ENCODE measurements at places on chromosomes 4 and X.

DNA sequence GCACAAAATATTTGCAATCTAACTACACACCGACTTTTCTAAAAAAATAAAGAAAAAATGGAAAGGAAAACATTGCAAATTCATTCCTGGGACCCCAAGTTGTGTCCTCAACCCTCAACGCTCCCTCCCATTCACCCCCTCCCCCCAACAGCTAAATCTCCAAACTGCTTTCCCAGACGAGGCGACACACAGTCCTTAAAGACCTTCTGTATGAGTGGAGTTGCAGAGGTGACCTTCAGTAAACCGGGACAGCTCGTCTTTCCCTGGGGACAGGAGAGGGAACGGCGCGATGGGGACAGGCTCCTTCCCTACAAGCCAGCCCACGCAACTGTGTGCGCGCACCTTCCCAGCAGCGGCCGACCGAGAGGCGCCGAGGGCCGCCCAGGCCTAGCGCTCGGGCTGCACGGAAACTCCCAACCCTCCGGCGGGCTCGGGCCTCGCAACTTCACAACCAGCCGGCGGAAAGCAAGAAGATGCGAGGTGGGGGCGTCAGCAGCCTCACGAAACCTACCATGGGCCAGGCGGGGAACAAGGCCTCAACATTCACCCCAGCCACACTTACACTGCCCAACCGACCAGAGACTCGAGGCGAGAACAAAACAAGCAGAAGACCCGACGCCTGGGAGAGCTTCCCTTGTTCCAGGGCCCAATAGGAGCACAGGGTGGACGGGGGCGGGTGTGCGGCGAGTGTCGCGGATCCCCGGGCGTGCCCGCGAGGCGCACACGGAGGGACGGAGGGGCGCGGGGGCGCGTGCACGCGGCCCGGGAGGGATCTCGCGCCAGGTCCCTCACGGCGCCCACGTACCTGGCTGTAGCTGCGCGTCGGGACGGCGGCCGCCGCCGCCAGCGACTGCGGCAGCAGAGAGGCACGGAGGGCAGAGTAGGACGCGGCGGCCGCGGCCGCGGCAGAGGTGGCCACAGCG lies 763 bp downstream of the GRSF1 start:
- no peaks in the 10 kb centered on the region for H3K27me3 ChIP-seq
- H3K36me3 ChIP-seq, result peaks cover 8% of the 10 kb centered on the region
- peaks cover 8% of the 10 kb centered on the region for H3K4me1 ChIP-seq
- H3K4me3 ChIP-seq, result peak overlapping the region; percentile 99
- H3K27ac ChIP-seq, result peak overlapping the region; percentile 98

DNA sequence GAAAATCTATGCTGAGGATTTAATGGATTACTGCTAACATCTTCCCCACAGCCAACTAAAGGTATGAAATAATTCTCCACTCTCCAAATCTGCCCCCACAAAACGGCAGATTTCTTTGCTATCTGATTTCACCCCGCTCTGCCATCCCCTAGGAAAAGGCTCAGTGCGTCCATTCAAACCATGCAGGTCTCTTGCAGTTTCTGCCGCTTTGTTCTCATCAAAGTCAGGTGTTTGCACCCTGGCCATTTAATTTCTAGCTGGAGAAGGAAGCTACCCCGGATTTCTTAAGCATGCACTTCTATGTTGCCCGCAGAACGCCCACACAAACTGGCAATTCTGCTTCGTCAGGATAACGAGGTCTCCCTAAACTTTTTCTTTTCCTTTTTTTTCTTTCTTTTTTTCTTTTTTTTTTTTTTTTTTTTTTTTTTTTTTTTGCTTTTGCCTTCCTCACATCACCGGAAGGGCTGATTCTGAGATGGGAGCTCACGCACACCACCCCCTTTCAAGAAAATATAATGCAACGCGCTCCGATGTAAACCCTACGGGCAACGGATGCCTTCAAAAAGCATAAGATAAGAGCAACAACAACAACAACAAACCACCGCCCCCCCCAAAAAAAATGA lies 3.3 kb downstream of the NLGN4X start:
- H3K27me3 ChIP-seq, result peaks cover 24% of the 10 kb centered on the region
- no peak overlapping the region for H3K27ac ChIP-seq
- H3K36me3 ChIP-seq, result no peaks in the 10 kb centered on the region
- H3K4me1 ChIP-seq, result peaks cover 5% of the 10 kb centered on the region
- DNase-seq, result no peak
- peak overlapping the region; percentile 59 for H3K4me3 ChIP-seq

- H3K4me3 ChIP-seq, result no peak overlapping the region
- H3K36me3 ChIP-seq, result no peaks in the 10 kb centered on the region
- no peaks in the 10 kb centered on the region for H3K4me1 ChIP-seq
- no peak for DNase-seq
- peaks cover 5% of the 10 kb centered on the region for H3K27me3 ChIP-seq
- H3K27ac ChIP-seq, result no peak overlapping the region
Measured at GRCh38 chrX:134676436-134676835, 18.2 kb upstream of the PLAC1 start.

GRCh38 chrX:53065104-53065503 lies 16.5 kb downstream of the GPR173 start:
- H3K4me3 ChIP-seq, result no peak overlapping the region
- no peak for DNase-seq
- H3K4me1 ChIP-seq, result no peaks in the 10 kb centered on the region
- H3K27me3 ChIP-seq, result no peaks in the 10 kb centered on the region

- no peak overlapping the region for H3K4me3 ChIP-seq
- H3K27ac ChIP-seq, result no peak overlapping the region
- peaks cover 25% of the 10 kb centered on the region for H3K27me3 ChIP-seq
- no peaks in the 10 kb centered on the region for H3K36me3 ChIP-seq
- no peaks in the 10 kb centered on the region for H3K4me1 ChIP-seq
Measured at GRCh38 chr4:3465698-3466671, 2.9 kb downstream of the DOK7 start.

Data from naive thymus-derived CD8-positive, alpha-beta T cell (primary cell).